ENCODE measurements at places on chromosomes 16 and 17.
A peak's percentile ranks its signal among the peaks of the same experiment; 100 is the strongest.

- DNase-seq = peak; percentile 90
Measured at GRCh38 chr17:77451894-77452852, 311.4 kb downstream of the SEC14L1 start.

DNA sequence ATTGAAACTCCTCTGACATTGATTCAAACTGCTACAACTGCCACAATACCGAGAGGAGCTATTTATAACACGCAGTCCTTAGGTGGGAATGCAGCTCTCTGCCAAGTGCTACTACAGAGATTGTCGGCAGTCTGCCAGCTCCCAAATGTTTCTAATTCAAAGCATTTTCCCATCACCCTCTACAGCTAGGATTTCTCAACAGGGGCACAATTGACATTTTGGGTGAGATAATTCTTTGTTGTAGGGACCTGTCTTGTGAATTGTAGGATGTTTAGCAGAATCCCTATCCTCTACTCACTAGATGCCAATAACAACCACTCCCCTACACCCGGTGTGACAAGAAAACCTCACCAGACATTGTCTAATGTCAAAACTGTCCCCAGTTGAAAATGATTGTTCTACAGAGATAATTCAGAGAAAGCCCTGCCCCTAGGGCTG lies 7.8 kb upstream of the N4BP1 start:
- peak; percentile 74 for DNase-seq

DNA sequence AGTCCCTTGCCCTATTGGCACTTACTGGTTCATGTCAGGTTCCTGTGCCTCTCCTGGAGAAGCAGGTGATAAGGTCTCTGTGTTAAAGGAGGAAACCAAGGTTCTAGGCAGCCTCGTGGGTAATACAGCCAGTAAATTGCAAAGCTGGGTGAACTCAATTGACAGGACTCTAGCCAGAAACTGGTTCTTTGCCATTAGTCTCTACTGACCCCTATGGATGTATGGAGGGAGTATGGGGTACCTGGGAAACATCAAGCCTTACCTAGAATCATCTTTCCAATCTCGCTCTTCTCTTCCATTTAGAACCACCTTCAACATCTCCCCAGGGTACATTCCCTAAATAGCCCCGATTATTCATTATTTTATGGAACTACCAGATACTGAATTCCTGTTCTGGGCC lies 169.3 kb downstream of the CDH13 start:
- DNase-seq = no peak

GRCh38 chr16:27341971-27342370 lies 28.2 kb downstream of the IL4R start:
- no peak for DNase-seq

DNA sequence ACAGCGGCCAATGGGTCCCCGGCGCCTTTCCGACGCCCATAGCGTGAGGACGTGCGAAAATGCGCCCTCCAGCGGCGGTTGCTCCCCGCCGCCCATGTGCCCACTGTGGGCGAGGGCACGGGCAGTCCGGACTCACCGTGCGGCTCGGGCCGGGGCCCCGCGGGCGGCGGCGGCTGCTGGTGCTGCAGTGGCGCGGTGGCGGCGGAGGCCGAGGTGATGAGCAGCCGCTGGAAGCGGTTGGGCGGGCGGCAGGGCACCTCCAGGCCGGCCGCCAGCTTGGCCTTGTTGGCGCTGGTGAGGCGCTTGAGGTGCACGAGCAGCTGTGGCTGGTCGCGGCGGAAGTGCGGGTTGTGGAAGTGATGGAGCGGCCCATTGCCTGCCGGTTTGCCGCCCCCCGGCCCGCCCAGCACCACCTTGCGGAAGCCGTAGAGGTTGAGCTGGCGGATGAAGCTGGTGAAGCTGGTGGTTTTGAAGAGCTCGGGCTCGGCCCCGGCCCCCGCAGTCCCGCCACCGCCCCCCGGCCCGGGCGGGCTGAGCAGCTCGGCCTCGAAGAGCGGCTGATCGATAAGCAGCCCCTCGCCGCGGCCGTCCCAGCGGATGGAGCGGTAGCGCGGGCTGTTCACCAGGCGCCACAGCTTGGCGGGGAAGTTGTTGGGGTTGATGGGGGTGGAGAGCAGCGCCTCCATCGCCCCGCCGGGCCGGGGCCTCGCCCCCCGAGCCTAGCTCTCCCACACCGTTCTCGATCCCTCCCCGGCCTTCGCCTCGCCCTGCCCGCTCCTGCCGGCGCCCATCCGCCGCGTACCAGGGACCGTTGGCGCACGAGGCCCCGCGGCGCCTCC lies at the start of gene HSF5:
Gene HSF5 (minus strand): TSS at position 820 of the 839 bp plus-strand sequence. CDS start 134 bp downstream, at position 686.
- DNase-seq = peak; percentile 6

DNA sequence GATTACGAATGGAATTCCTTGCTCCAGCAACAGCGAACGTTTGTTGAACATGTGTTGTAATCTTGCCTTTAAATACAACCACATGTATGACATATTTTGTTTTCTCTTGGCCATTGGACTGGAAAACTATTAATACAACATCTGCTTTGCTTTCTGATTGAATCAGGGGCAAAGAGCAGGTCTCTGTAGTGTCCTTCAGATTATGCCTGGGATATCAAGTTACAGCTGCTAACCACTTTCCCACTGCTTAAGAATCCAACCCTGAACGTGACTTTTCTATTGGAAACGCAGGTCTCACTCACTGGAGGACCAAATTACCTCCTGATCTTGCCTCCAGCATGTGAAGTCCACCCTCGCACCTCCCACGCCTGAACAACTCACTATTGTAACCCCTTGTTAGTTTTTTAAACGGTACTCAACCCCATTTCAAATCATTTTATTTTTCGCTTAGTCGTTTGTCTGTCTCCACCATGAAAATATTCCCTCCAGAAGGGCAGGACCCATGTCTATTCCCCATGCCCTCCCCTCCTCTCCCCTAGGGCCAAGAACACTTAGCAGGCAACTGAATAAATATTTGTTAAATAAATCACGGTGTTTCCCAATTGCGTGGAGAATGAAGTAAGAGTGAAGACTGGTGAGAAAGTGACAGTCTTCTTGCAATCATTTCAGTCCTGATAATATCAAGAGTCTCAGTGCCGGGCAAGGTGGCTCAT lies 57.4 kb upstream of the MRTFB start:
- peak; percentile 78 for DNase-seq

DNA sequence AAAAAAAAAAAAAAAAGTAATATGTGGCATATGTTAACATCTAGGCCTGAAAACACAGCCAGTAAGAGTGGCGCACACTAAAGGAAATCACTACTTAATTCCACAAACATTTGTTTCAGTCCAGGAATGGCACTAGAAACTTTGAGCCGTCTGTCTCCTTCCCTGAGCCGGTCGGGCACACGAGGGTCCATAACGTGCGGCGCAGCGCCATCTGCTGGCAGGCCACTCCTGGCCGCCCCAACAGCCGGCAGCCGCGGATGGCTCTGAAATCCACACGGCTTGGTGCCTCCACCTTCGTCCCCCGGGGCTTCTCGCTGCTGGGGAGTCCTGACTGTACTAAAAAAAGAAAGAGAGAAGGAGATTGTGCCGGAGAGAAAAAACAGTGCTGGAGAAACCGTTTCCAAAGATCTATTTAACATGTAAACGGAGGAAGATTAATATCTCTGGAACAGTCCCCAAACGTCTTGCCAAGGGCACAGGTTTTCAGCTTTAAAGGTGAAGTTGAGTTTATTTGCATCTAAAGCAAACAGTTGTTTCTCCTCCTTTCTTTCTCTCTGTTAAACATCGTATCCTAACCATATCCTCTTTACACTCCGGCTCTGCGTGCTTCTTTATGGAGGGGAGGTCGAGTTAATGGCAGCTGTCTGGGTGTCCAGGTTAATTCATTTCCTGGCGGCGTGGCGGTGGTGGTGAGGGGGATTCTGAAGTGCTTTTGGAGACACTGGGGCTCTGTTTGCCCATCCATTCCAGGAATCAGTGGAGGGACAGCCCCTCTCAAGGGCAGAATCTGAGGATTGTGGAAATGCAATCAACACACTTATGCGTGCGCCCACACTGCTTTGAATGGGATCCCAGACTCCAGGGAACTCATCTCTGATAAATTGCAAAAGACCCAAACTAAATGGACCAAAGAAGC lies 611.3 kb upstream of the SALL1 start:
- peak; percentile 53 for DNase-seq

- peak; percentile 89 for DNase-seq
Measured at GRCh38 chr17:37465069-37465616, 24.5 kb upstream of the DUSP14 start.

- DNase-seq = no peak
Measured at GRCh38 chr16:59181821-59182420, 447.8 kb upstream of the GOT2 start.

GRCh38 chr16:64453646-64454045 lies 668.2 kb downstream of the CDH11 start:
- peak; percentile 36 for DNase-seq

- DNase-seq = no peak
Measured at GRCh38 chr16:27473101-27473900, 71.3 kb downstream of the IL21R start.

DNA sequence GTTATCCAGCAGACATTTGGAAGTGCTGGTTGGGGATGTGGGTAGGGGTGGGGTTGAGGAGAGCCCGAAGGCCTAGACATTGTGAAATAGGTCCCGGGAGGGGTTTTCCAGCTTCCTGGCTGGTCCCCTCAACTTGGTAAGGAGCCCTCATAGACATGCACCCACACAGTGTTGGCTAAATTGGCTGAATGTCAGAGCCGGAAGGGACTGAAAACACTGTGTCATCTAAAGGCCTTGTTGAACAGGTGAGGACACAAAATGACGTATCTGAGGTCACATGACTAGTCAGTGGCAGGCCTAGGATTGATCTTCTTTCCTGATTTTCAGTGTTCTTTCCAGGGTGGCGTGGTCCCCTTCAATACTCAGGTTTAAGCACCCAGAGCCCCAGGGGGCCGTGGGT lies 27.6 kb downstream of the ITGB3 start:
- no peak for DNase-seq

DNA sequence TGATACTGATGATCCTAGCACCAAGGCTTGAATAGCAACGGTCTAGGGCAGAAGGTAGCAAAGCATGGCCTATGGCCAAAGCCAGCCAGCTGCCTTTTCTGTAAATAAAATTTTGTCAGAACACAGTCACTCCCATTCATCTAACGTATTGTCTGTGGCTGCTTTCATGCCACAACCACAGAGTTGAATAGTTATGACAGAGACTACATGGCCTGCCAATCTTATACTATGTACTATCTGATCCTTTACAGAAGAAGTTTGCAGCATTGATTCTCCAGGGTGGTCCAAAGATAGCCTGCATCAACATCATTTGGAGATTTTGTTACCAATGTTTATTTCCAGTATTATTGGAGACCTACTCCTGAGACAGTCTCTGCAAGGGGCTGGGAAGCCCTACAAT lies 19.9 kb upstream of the MMD start:
- DNase-seq = no peak

- DNase-seq = no peak
Measured at GRCh38 chr17:81453712-81454111, 58.5 kb downstream of the BAHCC1 start.

GRCh38 chr16:5027575-5028235 lies 6.0 kb downstream of the NAGPA start:
- DNase-seq = no peak

GRCh38 chr17:82767041-82767754 lies 15.3 kb downstream of the TBCD start:
- peak; percentile 47 for DNase-seq

- no peak for DNase-seq
Measured at GRCh38 chr17:7508846-7509245, 24.7 kb downstream of the POLR2A start.

GRCh38 chr17:48202959-48203358 lies 95.4 kb downstream of the SNX11 start:
- no peak for DNase-seq

DNA sequence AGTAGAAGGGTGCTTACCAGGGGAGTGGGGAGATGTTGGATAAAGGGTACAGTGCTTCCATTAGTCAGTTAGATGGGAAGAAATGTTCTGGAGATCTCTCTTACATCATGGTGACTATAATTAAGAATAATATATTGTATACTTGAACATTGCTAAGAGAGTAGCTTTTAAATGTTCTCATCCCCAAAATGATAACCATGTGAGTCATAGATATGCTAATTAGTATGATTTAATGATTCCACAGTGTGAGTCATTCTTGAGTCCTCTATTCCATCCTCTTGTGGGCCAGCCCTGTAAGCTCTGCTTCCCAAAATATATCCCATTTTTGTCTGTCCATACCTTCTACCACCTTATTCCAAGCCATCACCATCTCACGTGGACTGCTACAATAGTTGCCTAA lies 80.6 kb upstream of the CDH11 start:
- DNase-seq = peak; percentile 65

DNA sequence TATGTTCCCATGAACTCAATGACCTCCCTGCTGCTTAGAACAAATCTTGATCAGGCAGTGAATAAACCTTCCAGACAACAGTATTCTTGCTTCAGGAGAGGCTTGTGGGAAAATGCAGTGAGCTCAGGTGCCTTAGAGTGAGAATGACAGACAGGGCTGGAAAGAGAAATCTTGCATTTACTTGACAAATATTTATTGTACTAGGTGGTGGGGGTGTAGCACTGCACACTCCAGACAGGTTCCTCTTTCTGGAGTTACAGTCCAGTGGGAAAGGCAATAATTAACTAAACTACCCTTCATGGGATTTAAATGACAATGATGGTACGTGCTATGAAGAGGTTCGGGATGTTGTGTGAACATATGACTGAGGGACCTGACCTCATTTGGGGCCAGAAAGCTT lies 182.9 kb downstream of the SHISA9 start:
- DNase-seq = no peak

GRCh38 chr16:11092788-11093571 lies 148.6 kb downstream of the CLEC16A start:
- DNase-seq = no peak

DNA sequence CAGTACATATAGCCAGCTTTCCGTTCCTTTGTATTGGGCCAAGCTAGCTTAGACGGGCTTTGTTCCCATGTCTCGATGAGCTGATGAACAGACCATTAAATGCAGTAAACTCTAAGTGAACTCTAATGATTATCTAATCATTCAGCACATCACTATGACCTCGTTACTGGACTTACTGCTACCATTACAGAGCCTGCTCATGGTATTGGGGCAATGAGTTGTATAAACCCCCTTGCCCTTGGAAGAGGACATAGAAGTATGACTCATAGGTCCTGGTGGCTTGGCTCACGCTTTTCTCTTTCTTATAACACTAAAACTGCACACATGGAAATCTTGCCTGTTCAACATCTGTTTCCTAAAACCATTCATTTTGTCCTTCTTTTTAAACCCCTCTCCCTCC lies 93.6 kb upstream of the DYNLRB2 start:
- no peak for DNase-seq

Data from fibroblast of skin of back (primary cell).